ENCODE measurements at places on chromosomes 4 and X.

GRCh38 chr4:2412534-2412884, 5.9 kb downstream of the ZFYVE28 start:
- no peak for DNase-seq

DNA sequence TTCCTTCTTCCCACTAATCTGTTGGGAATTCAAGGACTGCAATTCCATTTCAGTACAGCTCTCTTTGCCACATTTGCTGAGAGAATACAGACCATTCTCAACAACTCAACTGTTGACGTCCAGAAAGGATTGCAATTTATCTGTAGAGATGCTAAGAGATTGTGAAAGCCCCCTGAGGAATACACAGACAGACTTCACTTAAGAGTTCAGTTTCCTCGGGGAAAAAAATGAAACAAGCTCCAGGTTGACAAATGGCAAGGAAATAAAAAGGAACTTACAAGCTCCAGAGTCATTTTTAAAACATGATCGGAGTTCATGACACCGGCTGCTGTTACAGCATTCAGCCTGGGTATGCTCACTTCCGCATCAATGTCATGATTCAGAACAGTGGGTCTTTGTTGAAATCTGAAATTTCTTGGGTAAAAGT, 13.8 kb downstream of the TLR10 start:
- no peak for DNase-seq

DNA sequence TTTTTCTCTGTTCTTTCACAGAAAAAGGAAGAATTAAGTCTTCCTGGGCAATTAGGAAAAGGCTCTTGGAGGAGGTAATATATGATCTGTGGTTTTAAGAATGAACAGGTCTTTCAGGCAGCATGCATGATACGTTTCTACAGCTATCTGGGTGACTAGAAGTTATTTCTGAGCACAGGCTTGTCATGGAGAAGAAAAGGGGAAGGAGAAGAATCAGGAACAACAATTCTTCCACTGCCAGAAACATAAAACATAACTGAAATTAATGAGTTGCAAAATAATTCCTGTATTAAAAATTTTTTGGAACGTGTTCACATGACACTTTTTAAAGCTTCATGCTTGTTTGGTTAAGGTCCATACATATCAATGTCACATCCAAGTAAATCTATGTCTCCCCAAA, 17.7 kb upstream of the STIM2 start:
- DNase-seq = no peak

GRCh38 chrX:94454159-94454558, 780.2 kb downstream of the FAM133A start:
- DNase-seq = no peak

- DNase-seq = no peak
Observed at GRCh38 chrX:63434665-63435064, 83.5 kb upstream of the SPIN4 start.

GRCh38 chr4:173374588-173374987, 3.8 kb downstream of the SAP30 start:
- no peak for DNase-seq

GRCh38 chrX:11180571-11180970, 69.4 kb downstream of the HCCS start:
- no peak for DNase-seq

DNA sequence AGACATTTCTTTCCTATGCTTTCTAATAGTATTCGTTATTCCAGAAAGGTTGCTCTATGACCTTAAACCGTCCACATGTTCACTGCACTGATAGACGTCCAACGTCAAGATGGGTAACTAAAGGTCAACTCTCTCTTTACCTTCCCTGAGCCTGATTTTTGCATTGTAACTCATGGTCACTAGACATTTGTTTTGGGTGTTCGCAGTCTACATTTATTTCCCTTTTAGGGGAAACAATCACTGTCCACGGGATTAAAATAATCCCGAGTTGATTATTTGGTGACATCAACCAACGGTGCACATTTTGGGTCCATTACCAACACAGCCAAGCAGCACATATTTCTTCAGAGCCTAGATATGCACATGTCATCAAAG, 540 bp upstream of the HADH start:
- no peak for DNase-seq

GRCh38 chrX:9352243-9352642, 112.6 kb upstream of the TBL1X start:
- DNase-seq = no peak

- no peak for DNase-seq
Observed at GRCh38 chrX:15576019-15576418, 24.7 kb downstream of the ACE2 start.

DNA sequence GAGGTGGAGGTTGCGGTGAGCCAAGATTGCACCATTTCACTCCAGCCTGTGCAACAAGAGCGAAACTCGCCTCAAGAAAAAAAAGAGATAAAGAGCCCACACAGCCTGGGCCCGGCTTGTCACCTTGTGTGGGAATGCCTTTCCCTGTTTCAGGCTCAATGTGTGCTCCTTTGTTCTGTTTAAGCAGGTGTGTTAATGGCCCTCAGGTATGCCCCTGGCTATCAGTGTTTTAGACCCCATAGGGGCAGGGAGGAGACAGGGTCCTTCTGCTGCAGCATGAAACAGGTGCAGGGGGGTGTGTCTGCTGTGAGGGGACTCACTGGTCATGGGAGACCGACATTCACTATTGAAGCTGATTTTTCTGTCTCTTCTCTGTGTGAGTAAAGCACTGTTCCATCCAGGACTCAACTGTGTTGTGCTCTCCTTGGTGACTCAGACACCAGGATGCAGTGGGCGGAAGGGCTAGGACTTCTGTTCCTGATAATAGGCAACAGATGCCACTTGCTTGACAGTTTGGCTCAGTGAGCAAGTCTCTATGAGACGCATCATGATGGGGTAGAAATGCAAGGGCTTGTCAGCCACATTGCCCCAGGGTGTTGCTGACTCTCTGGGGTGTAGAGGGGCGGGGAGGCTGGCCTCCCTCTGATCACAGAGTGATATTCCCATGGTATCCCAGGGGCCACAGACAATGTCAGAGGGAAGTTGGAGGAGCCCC, 15.6 kb upstream of the LAP3 start:
- no peak for DNase-seq

- DNase-seq = no peak
Observed at GRCh38 chr4:84325625-84326024, 173.5 kb downstream of the NKX6-1 start.

GRCh38 chrX:99421796-99422195, 988.3 kb downstream of the PCDH19 start:
- no peak for DNase-seq

DNA sequence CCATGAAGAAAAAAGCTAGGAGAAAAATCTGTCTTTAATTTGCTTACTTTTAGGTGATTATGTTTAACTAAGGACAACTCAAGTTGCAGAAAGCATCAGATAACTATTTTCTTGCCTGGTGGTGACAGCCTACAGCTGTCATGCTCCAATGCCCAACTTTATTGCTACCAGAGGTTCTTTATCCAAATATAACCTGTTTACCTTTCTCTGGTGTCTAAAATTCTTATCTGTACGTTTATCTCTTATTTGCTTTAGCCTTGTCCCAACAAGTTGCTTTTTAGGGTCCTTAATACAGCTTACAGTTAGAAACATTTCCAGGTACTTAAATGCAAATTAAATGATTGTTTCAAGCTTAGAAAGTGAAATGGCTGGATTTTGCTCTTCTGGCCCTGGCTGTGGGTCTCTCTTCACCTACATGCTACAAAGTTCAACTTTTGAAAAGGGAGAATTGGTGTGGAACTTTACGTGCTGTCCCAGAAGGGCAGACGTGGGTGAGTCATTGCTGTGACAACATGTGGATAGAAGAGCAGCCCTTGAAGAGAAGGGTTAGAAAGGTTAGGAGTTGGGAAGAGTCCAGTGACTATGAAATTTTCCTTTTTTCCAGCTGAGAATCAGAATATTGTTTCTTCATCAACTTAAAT, 60.7 kb downstream of the HPGD start:
- no peak for DNase-seq

- DNase-seq = no peak
Observed at GRCh38 chrX:146396409-146396808, 413.2 kb upstream of the CXorf51B start.

- DNase-seq = no peak
Observed at GRCh38 chr4:101264993-101265815, 82.1 kb downstream of the PPP3CA start.

GRCh38 chrX:87900320-87900908, 382.8 kb downstream of the KLHL4 start:
- DNase-seq = no peak

- no peak for DNase-seq
Observed at GRCh38 chr4:92101737-92102172, 202.0 kb upstream of the GRID2 start.

- no peak for DNase-seq
Observed at GRCh38 chrX:134406356-134407064, 53.5 kb upstream of the HPRT1 start.

DNA sequence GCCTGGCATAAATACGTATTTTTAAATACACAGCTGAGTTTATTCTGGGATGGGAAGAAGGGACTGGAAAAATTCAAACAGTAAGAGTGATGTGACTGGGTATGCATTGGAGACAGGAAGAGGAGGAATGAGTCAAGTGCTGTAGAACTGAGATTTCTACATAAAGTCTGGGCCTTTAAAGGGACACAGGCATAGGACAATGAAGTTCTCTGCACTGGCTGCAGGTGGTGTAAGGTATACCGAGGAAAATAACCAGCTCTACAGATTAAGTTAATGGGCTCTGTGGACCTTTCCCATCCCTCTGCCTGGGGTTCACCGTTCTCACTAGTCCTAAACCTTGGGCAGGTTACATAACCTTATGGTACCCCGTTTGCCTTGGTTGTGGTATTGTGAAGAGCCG, 68.7 kb downstream of the DHX15 start:
- no peak for DNase-seq

GRCh38 chr4:55183926-55184599, 58.7 kb upstream of the KDR start:
- DNase-seq = no peak

- DNase-seq = no peak
Observed at GRCh38 chr4:121253961-121254360, 89.8 kb upstream of the TNIP3 start.

DNA sequence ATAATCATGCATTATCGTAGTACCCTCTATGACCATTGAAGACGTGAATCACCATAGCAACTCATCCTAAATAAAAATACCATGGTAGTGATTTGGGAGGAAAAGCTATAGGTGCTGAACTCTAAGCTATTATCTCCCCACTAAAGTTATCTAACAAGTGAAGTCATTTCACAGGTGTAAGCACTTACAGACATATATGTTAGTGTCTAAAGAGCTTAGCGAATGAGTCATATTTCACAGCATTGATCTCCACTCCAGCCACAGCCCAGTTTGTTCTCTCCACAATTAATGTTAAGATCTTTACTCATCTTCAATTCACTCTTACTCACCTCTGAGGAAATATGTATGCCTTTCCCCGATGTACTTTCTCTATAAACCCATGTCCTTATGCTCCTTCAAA, 57.0 kb downstream of the DCAF8L1 start:
- DNase-seq = no peak

DNA sequence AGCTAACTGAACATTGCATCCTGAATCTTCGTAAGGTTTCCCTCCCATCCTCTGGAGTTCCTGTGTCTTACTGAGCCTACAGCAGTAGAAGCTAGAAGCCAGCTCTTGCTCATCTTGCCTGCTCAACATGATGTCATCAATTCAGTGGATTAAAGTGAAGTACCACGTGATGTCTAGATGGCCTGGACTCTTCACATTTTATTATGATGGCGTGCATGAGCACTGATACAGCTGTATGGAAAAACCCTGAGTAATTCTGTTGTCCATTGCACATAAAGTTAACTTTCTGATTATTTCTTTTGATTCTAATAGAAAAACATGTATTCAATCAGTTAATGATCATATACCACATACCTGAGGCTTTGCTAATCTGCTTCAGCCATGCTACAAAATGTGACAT, 2387.7 kb upstream of the TENM3 start:
- no peak for DNase-seq

- no peak for DNase-seq
Observed at GRCh38 chrX:16212024-16212423, 44.7 kb downstream of the MAGEB17 start.

DNA sequence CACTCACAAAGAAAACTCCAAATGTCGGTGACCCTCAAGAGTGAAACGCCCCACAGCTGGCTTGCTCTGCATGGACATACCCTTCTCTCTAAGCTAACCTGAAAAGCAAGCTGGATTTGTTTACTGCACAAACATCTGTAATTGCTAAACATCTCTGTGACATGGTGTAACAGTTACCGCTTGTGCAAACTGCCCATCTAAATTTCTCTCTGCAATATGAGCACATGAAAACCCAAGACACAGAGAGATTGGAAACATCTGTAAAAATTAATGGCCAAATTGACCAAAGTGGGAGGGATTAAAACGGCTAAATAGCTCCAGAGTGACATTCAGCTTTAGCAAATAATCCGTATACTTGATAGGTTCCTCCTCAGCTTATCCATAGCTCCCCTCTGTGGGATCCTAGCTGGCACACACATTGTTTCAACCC, 155.0 kb upstream of the MAP3K15 start:
- DNase-seq = no peak

- no peak for DNase-seq
Observed at GRCh38 chr4:53649357-53649756, 58.1 kb upstream of the LNX1 start.

GRCh38 chr4:156673483-156673882, 298.1 kb downstream of the PDGFC start:
- no peak for DNase-seq

- DNase-seq = no peak
Observed at GRCh38 chr4:82898322-82899243, 2.0 kb upstream of the THAP9 start.

GRCh38 chrX:137032341-137032694, 1.5 kb downstream of the GPR101 start:
- DNase-seq = no peak

- DNase-seq = no peak
Observed at GRCh38 chrX:30938295-30938694, 49.2 kb upstream of the TAB3 start.

GRCh38 chrX:139924069-139924695, 8.7 kb downstream of the ATP11C start:
- DNase-seq = no peak

GRCh38 chr4:143375326-143376073, 38.8 kb downstream of the GAB1 start:
- no peak for DNase-seq

- no peak for DNase-seq
Observed at GRCh38 chr4:79682161-79682560, 274.1 kb upstream of the GK2 start.

- DNase-seq = no peak
Observed at GRCh38 chrX:9207142-9207541, 173.2 kb upstream of the FAM9B start.

Measured in activated CD4-positive, alpha-beta T cell treated with anti-CD3 and anti-CD28 coated beads, Interleukin-2, amount 50 U/mL, for 24 hours (primary cell).